ENCODE measurements at places on chromosomes 1 and 21. TPM values are rescaled to one million over a fixed set of nuclear protein-coding genes. Genes with fewer than 3 reads are reported as not detected.

DNA sequence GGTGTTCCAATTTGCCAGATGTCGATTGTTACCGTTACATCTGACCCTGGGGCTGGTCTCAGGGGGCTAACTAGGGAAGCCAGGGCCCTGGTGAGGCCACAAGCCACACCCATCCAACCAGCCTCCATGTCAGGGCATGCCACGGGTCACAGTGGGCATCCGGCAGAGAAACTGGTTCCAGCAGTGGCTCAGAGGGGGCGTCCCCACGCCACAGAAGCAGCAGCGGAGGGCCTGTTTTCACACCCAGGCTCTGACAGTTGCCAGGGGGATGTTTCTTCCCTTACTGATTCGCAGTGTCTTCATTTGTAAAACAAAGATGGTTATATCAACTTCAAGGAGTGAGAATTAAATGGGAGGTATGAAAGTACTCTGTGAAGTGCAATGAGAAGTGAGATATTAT is 75.0 kb upstream of the COX20 start:
- no peak for DNase-seq

OPTC gene
- 0.78 TPM for total RNA-seq

DCST2 gene
- total RNA-seq, result not detected

LCE1A gene
- total RNA-seq, result not detected

PCSK9 gene
- total RNA-seq, result 33.8 TPM

All from H1 (cell line).